ENCODE measurements at places on chromosomes 12 and 14.
A peak's percentile ranks its signal among the peaks of the same experiment; 100 is the strongest.

DNA sequence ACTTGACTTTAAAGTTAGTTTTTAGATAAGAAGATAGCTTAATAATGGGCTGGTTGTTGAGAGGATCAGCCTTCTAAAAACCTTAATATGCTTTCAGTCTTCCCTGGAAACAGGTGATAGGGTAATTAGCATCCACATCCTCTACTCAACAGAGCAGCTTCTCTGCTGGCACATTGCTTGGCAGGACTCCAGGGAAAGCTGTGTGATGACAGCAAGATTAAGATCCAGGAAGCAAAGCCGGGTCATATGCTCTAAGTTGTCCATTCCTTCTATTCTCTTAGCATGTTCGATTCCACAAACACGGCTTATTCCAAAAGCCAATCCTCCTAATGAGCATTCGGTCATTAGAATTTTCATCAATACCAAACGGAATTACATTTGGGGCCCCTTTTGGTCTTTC, 87.0 kb downstream of the HMGA2 start:
- no peak for DNase-seq

- DNase-seq: no peak
These were observed 13.1 kb upstream of the MYL2 start for GRCh38 chr12:110933326-110933974.

DNA sequence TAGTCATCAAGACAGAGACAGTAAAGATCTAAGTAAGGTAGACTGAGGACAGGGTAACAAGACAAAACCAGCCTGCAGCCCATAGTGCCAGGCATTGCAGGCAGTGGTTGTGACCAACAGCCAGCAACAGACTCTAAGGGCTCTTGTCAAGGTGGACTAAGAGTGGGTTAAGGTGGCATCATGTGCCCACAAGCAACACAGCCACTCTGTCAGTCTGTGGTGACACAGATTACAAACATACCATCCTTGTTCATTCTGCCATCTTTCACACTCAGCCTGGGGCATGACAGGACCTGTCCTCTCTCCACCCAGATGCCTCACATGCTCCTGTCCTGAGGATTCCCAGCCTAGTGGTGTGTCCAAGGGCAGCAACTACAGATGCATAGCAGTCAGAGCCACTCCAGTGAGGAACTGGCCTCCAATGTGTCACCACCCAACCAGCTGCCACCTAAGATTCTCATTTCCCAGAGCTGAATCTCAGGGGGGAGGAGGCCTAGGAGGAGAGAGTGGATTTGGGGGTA, 28.3 kb downstream of the VDR start:
- no peak for DNase-seq

DNA sequence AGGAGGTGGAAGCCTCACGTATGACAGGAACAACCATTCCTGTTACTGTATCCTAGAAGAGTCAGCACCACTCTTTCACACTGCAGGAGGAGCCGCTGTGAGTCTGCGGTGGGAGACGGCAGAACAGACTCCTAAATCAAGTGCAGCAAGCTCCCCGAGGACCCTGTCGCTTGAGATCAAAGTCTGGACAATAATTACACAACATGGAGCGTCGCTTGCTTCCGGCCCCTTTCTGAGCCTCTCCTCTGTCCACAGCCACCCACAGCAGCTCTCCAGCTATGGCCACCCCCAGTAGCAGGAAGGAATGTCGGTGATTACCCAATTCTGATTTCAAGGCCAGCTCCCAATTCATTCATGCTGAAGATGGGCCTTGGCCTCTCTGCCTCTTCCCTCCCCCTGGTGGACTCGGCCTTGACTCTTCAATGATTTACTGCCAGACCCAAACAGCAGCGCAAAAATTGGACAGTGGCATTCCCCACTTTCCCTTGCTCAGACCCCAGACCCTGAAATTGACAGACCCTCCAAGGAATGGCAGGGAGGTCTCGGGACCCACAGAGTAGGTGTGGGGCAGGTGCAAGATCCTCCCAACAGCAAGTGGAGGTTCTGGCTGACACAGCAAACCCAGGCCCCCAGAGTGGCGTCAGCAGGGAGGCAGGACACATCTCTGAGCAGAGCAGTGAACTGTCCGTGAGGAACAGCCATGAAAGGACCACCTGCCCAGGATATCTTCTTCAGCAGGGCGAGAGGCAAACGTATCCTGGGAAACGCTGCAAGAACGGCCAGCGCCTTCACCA, 272.7 kb upstream of the DIO3 start:
- DNase-seq: no peak

GRCh38 chr12:109873653-109874052, 6.7 kb downstream of the GLTP start:
- no peak for DNase-seq

- no peak for DNase-seq
These were observed 28.3 kb downstream of the SH2B3 start for GRCh38 chr12:111434049-111434448.

GRCh38 chr12:82300611-82301010, 57.6 kb downstream of the CCDC59 start:
- DNase-seq: no peak

GRCh38 chr14:64841121-64841651, 38.5 kb downstream of the SPTB start:
- DNase-seq: no peak

- DNase-seq: no peak
These were observed 152.6 kb upstream of the NUDT4 start for GRCh38 chr12:93225094-93225493.

DNA sequence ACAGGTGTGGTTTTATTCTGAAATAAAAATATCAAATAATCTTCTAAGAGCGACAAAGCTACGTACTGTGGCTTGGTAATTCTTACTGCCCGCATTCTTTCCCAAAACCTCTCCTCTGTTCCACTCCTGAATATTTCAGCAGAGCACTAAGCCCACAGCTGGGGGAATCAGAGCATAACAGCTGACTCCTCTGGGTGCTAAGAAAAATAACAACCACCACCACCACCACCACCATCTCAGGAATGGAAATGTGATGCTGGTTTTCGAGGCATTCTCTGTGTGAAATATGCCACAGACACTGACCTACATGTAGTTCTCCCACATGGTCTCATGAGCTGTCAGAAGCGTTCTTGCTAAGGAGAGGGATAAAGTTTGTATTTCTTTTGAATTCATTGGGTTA, 183.7 kb downstream of the BMP4 start:
- no peak for DNase-seq

- DNase-seq: no peak
These were observed 506 bp upstream of the TBX5 start for GRCh38 chr12:114406316-114406983.

- no peak for DNase-seq
These were observed 52.7 kb downstream of the ESRRB start for GRCh38 chr14:76428611-76429010.

DNA sequence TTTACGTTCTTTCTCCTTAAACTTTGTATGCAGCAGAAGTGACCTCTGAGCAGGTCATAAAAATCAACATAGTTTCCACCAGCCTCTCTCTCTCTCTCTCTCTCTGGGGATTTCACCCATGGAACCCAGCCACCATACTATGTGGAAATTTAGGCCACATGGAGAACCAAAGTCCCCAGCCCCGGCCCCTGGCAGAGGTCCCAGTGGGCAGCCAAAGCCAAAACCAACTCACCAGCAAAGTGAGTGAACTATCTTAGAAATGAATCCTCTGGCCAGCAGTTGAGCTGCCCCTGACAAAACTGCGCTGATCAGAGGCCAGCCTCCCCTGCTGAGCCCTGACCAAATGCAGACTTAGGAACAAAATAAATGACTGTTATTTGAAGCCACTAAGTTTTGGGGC, 9.2 kb downstream of the DUSP6 start:
- no peak for DNase-seq

DNA sequence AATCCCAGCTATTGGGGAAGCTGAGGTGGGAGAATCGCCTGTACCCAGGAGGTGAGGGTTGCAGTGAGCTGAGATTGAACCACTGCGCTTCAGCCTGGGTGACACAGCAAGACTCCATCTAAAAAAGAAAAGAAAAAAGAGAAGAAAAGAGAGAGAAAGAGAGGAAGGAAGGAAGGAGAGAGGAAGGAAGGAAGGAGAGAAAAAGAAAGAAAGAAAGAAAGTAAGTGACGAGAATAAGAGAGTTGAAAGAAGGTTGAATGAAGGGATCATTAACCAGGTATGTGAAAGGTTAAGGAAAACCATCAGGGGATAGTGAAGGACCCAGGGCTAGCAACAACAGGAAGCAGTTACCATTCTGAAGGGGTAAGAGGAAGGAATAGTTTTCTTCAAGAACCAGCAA, 4.2 kb upstream of the DTD2 start:
- DNase-seq: no peak

DNA sequence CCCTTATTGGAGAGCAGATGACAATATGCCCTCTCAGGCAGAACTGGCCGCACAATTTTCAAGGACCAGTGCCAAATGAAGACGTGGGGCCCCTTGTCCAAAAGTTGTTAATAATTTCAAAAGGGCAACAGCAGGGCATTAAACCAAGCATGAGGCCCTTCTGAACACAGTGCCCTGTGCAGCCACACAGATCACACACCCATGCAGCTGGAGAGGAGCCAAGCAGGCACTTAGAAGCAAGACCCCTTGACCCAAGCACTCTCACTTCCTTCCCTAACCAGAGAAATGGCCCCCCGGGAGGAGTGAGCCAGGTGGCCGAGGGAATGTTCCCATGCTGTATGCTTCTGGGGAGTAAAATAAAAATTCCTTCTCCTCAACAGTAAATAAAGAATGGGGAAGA, 114.0 kb upstream of the TMPO start:
- no peak for DNase-seq

- DNase-seq: no peak
These were observed 62.1 kb upstream of the TRIM9 start for GRCh38 chr14:51157012-51157411.

DNA sequence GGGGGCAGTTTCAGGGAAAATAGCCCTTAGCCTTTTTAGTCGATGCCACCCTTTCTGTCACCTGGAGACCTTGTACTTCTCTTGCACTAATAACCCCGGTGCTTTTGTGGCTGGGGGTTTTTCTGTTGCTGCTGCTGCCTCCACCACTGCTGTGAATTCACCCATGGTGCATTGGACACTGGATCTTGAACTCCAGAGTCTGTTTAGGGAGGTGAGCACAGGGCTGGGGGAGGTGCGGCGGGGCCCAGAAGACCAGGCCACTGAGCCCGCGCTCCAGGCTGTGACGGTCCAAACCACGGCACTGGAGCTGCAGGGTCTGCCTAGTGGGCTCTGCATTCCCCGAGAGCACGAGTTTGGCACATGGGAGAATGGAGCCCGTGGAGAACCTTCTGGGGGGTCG, 100.6 kb downstream of the NINJ2 start:
- no peak for DNase-seq

- DNase-seq: no peak
These were observed 6.3 kb upstream of the MAP1LC3B2 start for GRCh38 chr12:116552773-116553373.

- no peak for DNase-seq
These were observed 114.8 kb upstream of the FOXN3 start for GRCh38 chr14:89531661-89532335.

- no peak for DNase-seq
These were observed 14.6 kb upstream of the HDAC7 start for GRCh38 chr12:47834199-47834903.

DNA sequence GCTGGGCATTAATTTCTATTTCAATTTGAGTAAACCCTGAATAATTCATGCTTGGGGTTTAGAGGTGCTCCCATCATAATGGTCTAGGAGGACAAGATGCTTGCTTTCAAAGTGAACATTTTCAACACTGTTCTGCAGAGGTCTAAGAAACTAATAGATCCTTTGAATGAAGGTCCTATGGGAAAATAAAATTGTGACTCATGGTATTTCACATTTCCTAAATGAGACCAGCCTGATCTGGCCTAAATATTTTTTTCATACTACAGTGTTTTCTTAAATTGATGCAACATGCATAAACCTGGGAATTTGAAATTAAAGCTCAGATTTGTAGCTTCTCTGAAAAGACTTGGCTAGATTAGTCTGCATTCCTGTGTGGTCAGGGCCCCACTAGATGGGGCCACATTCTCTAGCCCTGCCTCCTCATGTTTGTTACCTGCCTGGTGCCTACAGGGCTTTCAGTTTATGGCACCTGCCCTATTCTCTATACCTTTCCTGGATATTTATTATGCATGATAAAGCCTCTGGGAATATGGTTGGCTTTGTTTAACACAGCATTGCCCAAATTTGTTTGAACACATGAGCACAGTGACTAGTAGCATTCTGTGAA, 112.7 kb downstream of the METTL25 start:
- no peak for DNase-seq

GRCh38 chr12:30795410-30796312, 40.9 kb upstream of the CAPRIN2 start:
- peak; percentile 10 for DNase-seq

DNA sequence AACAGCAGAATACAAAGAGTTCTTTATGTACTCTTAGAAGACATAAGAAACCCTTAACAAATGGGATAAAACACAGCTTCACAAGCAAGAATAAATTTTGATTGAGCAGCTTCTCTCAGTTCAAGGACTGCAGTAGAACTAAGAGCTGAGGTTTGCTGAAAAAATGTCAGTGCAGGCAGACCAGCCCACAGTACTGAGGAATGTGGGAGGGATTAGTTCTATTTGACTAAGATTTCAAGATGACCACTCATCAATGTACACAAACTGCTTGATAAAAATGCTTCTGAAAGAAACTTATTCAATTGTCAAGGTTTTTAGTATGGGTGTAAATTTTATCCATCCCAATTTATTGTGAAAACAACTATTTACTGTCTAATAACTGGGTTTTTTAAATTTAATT, 138.4 kb downstream of the SEC23A start:
- DNase-seq: no peak

GRCh38 chr14:91536327-91536726, 26.2 kb upstream of the PPP4R3A start:
- DNase-seq: no peak

DNA sequence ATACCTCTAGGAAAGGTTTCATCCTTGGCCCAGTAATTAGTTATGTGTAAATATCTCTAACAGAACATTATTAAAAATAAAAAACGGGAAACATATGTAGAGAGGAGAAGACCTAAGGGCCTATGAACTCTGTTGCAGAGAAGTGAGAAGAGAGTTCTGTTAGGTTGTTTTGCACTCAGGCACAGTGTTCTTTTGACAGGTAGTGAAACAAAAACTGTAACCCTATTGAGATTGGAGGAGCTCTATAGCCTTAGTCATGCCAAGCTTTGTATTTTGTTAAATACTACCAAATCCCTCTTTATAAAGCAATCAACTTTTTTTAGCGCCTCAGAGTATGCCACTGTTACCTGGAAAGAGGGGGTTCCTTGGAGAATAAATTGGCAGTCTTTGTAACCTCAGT, 77.6 kb downstream of the CNTN1 start:
- no peak for DNase-seq

GRCh38 chr12:18171571-18171970, 81.6 kb upstream of the RERGL start:
- no peak for DNase-seq

GRCh38 chr14:66508846-66509621, 1.1 kb downstream of the GPHN start:
- peak; percentile 40 for DNase-seq

GRCh38 chr12:111034886-111035577, 114.7 kb upstream of the MYL2 start:
- DNase-seq: no peak

- DNase-seq: peak; percentile 57
These were observed 3.2 kb upstream of the SYNE3 start for GRCh38 chr14:95519699-95520098.
